Dermis blood vessel endothelial cell (primary cell): ENCODE measurements at places on chromosomes 2 and 18. TPM values are rescaled to one million over a fixed set of nuclear protein-coding genes. Genes with fewer than 3 reads are reported as not detected.

GRCh38 chr18:62131301-62131909 is 55.5 kb downstream of the PIGN start:
- peak; percentile 83 for DNase-seq

- no peak for DNase-seq
Observed at GRCh38 chr18:76951456-76952247, 129.3 kb downstream of the ZNF236 start.

- no peak for DNase-seq
Observed at GRCh38 chr2:133092571-133092970, 422.6 kb upstream of the LYPD1 start.

DNA sequence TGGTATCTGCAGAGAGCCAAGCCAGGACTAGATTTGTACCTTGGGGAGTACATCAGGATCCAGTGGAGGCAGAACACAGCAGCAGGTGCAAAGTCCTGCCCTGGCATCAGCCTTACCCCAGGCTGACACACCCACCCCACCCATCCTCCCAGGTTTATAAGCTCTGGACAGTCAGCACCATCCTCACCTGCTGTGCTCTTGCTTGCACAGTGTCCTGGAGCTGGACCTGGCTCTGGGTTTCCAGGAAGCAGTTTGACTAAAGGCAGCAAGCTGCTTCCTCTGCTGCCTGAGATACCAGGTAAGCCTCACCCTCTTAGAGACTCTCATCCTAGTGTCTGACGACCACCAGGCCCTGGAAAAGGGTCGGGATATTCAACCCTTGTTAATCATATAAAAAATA is at the start of gene SULT1C3:
SULT1C3 (plus strand) TSS at position 183 of the 400 bp plus-strand sequence. CDS start 7,227 bp downstream, outside the sequence.
- no peak for DNase-seq

DNA sequence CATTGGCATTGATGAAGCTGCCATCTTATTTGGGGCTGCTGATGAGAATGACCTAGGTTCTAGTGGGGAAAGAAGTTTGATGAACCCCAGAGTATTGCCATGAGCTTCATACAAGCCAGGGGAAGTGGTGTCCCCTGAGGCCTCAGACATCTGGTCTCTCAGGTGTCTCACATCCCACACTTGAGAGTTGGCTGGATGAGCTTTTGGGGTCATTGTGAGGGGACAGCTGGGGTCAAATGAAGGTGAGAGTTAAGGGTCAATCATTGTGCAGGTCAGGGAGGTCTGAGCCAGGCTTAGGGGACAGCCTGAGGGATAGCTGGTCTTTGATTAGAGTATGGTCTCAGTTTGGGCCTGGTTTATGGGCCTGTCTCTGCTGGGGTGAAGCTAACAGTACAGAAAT is 336.5 kb downstream of the CYP26B1 start:
- no peak for DNase-seq

VWA3B gene
- total RNA-seq, result not detected in 2 replicates

RPRM gene
- total RNA-seq, result not detected in 2 replicates

GLS gene
- total RNA-seq, result 250 and 284 TPM in 2 replicates

PLB1 gene
- 0.05 and 1.0 TPM in 2 replicates for total RNA-seq
